ENCODE measurements at places on chromosomes 2 and 18. TPM values are rescaled to one million over a fixed set of nuclear protein-coding genes. Genes with fewer than 3 reads are reported as not detected.

- DNase-seq, result no peak
These were observed 226.1 kb downstream of the VAPA start for GRCh38 chr18:10139783-10140410.

- DNase-seq, result no peak
These were observed 320.1 kb upstream of the GALNT5 start for GRCh38 chr2:156937430-156937829.

- no peak for DNase-seq
These were observed 125.3 kb downstream of the C2orf74 start for GRCh38 chr2:61287254-61287653.

DNA sequence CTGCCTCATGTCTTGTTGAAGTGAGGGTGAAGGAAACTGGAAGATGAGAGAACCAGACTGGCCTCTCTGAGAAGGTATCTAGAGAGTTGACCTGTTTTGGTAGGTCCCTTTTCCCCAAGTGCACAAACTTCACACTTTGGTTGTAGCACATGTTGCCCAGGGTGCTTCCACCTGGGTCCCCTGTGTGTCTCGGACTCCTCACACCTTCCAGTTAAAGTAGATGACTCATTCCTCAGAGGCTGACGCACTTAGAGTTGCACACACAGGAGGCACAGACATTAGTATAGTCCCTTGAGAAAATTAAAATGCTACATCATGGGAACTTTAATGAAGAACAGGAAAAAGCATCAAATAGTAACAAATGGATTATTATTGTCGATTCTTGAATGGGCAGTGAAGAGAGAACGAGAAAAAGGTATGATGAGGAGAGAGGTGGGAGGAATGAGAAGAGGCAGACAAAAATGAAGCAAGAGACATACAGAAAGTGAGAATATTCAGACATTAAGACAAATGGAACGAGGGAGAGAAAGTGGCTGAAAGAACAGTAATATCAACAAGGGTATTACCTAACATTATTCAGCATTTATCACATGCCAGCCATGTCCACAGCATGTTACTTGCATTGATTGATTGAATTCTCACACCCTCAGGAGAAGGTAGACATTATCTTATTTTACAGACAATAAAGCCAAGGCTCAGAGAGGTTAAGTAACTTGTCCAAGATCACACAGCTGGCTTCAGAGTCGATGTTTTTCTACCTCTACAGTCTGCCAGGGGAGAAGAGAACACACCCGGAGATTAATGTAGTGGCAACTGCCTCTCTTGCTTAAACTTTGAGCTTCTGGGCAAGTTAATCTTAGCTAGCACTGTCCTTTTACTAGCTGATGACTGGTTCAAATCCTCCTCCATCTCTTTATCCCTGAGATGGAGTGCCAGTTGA is 68.6 kb downstream of the FHOD3 start:
- no peak for DNase-seq

DNA sequence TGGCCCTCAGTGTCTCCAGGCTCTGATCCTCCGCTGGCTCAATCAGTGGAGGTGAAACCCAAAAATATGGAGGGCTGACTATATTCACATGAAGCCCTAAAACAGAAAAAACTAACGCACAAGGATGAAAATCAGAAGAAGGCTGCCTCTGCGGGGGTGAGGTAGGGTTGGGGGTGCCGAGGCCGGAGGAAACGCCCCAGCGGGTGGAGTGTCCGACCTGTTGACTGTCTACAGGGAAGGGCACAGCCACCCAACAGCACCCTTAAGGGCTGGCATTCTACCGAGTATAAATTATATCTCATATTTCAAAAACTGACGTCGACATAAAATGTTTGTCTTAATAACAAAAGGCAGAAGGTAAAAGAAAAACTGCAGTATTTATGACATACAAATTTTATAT is 223.5 kb downstream of the HDAC4 start:
- DNase-seq, result peak; percentile 25

DNA sequence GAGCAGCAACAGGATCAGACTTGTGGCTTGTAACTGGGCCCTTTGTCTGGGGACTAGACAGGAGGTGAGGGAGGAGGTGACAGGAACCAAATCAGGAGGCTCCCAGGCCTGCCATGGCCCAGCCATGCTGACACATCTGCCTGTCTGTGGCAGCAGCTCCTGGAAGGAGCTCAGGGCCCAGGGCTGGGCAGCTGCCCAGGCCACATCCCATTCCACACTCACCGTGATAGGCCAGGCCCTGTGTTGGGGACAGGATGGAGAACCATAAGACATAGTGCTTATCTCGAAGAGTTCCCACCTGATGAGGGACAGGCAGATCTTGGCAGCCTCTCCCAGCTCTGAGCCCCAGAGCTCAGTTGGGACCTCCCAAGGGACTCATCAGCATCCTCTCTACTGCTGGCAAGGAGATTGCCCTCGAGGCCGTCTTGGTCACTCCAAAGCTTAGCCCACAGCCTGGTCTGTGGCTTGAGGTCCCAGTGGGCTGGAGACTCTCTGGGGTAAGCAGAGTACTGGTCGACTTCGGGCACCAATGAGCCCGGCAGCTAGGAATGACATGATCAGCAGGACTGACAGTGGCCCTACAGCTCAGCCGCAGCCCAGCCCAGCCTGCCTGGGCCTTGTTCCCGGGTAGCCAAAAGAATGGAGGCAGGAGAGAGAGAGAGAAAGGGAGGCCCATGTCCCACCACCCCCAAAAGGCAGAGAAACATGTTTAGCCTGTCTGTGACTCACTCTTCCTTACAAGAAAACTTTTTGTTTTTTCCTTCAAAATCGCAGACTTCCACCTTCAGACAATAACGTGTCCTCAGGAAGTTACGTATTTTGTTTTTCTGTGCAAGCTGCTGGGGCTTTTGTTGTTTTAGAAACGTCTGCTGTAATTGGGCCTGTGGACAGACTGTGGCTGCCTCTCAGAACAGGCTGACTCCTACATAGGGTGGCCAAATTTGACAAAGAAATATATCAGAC is 82.1 kb downstream of the HS1BP3 start:
- DNase-seq, result no peak

DNA sequence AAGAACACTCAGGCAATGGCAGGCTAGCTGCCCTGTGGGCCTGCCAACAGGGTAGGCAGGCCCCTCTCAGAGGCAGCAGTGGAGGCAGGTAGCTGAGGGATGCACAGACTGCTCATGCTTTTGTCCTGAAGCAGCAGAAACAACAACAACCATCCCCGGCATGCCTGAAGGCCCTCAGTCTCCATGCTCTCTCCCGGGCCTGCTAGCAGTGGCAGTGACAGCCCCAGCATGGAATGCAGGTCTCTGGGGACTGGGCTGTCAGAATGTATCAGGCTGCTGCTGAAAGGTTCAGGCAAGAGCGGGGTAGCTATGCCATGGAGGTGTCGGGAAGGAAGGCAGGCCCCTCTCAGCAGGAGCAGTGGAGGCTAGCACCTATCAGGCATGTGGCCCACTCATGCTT is 209.8 kb downstream of the KCNJ3 start:
- DNase-seq, result no peak

DNA sequence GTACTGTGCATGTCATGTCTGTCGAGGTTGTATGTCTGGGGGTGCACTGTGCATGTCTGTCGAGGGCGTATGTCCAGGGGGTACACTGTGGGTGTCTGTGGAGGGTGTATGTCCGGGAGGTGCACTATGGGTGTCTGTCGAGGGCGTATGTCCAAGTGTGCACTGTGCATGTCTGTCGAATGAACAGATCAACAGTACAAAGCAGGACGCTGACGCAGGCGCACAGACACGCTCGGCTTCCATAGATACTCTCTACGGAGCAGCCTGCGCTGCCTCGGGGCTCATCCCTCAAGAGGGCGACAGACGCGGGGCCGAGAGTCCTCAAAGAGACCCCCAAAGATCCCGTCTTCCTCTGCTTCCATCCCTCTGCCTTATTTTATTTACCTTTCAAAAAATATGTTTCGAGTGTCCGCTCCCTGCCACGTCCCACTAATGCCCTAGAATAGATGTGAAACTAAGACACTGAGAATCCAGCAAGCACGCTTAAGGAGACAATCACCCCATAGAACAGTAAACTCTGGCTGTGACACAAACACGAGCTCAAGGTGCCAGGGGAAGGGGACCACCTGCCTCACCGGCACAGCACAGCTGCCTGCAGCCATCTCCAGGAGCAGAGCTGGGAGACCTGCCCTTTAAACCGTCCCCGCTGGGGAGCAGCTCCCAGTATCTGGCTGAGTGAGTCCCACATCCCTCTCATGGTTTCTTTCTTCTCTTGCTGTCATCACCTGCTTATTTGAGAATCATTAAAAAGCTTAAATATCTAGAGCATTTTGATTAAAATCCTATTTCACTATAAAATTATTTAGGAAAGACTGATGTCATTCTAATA is 250.5 kb upstream of the MYT1L start:
- DNase-seq, result no peak

GRCh38 chr18:46009125-46009840 is 42.2 kb upstream of the EPG5 start:
- DNase-seq, result no peak

- no peak for DNase-seq
These were observed 13.3 kb downstream of the RAB1A start for GRCh38 chr2:65116645-65117044.

DNA sequence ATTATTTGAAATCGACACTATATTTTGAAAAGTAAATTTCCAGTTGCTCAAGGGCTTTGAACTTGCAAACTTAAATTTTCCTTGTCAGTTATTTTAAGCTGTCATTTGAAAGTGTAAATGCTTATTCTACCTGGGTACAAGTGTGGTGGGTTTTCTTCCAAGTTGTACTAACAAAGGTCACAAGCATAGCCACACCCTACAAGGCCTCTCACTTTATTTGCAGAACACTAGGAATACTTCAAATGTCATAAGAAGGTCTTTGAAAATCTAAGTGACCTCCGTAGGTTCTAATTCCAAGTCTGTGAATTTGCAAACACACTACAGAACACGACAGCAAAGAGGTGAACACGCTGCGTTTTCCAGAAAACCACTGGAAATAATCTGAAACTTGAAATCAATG is 9.3 kb upstream of the RMDN2 start:
- DNase-seq, result no peak

- DNase-seq, result no peak
These were observed 40.4 kb downstream of the KIDINS220 start for GRCh38 chr2:8796878-8797550.

DNA sequence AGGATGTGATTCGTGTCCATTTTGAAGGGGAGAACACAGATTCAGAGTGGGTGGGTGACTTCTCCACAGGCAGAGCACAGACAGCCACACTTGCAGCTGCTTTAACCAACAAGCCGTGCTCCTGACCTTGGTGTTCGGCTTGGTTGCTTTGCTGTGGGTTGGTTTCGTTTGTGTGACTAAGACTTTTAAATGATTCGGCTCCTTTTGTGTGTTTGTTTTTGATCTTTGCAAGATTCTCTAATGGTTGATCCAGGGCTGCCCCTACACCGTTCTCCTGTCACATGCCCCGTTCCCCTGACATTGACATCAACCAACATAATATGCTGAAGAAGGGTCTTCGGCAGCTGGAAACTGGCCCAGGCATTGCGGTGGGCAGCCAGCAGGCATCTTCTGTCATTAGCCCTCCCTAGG is 95.9 kb upstream of the MBOAT2 start:
- DNase-seq, result no peak

DNA sequence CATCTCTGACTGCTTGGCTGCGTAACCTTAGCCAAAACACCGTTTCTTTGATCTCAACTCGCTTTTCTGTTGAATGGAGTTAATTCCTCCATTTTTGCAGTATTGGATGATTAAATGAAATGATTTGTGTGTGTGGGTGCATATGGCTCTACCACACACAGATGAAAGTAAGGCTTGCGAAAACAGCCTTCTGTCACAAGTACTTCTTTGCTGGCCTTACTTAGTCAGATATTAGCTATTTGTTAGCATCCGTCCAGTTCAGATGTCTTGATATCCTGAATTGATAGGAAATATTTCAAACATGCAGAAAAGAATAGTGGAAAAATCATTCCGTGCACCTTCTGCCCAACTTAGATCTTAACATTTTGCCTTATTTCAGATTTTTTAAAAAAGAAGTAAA is 21.8 kb downstream of the NCOA1 start:
- no peak for DNase-seq

- DNase-seq, result peak; percentile 67
These were observed 22.0 kb downstream of the SMAD7 start for GRCh38 chr18:48928787-48929186.

DNA sequence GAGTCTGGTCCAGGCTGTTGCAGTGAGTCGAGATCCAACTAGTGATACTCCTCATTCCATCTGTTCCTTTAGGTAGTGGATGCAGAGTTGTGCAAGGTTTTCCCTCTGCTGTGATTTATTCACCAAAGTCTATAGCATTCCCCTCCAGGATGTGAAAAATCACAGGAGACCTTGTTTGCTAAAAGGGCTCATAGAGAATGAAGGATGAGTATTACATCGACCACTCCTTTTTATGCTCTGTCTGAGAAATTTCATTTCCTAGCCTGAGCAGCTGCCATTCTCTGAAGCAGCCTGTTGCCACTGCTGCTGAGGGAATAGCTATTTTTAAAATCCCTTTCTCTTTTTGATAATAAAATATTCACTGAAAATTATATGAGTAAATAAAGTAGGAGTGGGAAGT is 134.1 kb upstream of the LRRTM1 start:
- no peak for DNase-seq

- DNase-seq, result no peak
These were observed 26.2 kb upstream of the XDH start for GRCh38 chr2:31440764-31441163.

The RGPD3 gene
- 1.5 TPM for total RNA-seq

The COLEC12 gene
- total RNA-seq, result 19.2 TPM

The C2orf68 gene
- 34.8 TPM for total RNA-seq

The KCNF1 gene
- total RNA-seq, result 35.0 TPM

The KIF5C gene
- 424 TPM for total RNA-seq

The ZNF804A gene
- total RNA-seq, result 5.1 TPM
